ENCODE measurements at places on chromosomes 6 and 20.

- no peak for DNase-seq
Observed at GRCh38 chr6:90136176-90136575, 160.5 kb downstream of the BACH2 start.

GRCh38 chr6:30679765-30680535 lies 6.5 kb downstream of the PPP1R18 start:
- DNase-seq: no peak

DNA sequence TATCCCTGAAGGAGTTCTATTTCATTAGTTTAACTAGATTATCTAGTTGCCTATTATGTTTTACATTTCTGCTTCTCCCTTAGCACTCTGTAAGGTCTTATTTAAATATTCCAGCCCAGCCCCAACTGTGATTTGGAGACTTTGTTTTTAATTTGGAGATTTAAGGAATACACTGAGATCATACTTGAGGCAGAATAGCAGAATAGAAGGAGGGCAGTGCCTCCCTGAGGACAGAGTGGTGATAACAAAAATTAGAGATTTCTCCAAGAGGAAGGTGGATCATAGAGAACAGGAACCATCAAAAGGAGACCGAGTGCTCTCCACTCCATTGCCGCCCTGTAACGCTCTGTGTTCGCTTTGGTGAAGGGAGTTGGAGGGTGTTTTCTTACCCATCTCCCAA lies 14.8 kb upstream of the CD164 start:
- no peak for DNase-seq

DNA sequence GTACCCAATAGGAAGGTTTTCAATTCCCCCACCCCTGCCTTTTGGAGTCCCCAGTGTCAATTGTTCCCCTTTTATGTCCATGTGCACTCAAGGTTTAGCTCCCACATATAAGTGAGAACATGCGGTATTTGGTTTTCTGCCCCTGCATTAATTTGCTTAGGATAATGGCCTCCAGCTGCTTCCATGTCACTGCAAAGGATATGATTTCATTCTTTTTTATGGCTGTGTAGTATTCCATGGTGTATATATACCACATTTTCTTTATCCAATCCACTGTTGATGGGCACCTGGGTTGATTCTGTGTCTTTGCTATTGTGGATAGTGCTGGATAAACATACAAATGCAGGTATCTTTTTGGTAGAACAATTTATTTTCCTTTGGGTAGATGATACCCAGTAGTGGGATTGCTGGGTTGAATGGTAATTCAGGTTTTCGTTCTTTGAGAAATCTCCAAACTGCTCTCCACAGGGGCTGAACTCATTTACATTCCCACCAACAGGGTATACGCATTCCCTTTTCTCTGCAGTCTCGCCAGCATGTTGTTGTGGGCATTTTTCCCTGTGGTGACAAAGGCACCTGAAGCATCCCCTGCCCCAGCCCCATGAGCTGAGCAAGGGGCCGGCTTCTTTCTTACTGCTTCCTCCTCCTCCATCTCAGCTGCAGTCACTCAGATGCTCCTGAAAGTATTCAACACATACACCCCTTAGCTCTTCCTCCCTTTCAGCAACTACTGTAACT lies 66.7 kb downstream of the ELOVL2 start:
- DNase-seq: no peak

DNA sequence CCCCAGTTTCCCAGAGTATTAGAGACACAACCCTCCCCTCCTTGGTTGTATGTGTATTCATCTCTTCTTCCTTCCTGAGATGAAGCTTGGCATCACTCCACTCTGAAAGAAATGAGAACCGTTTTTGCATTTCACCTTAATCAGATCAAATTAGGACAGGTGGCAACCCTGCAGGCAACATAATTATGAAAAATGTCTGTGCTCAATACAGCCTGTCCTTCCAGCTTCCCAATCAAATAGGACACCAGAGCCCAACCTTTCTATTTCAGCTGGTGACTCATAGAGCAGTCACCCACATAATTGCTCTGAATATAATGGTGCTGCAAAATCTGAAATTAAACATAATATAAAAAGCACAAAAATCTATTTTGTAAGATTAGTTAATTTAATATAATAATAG lies 310.2 kb upstream of the AGPAT4 start:
- DNase-seq: no peak

- no peak for DNase-seq
Observed at GRCh38 chr6:100344321-100344720, 120.4 kb downstream of the SIM1 start.

DNA sequence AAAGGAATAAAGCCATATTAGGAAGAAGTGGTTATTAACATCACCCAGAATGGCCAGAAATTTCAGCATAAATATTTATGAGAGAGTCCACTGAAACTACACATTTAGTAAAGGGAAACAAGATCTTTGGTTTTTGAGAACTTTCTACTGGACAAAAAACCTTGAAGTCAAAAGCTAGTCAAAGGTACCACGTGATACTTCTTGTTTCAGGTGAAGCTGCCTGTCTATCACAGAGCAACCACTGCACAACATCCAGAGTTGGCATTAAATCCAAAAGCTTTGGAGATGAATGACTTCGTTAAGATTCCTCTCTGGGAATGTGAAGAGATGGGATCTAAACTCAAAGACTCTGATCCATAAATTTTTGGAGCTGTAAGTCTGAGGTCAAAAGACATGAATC lies 137.0 kb downstream of the KCNQ5 start:
- DNase-seq: no peak

GRCh38 chr20:51176876-51177275 lies 154.0 kb upstream of the KCNG1 start:
- DNase-seq: no peak

DNA sequence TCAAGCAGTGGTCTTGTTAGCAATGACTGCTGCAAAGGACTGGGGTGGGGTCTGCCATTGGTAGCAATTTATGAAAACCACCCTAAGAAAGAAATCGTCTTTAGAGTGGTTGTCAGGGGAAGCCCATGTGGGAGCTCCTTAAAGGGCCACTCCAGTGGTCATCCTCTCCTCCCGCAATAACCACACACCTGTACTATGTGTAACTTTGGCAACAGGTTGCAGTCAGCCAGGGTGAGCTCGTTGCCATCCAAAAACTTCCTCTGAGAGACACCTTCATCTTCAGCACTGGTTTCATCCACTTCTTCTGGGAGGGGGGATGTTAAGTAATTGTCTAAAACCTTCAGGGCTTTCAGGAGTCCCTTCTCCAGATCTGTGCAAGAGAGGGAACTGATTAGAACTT lies 2.9 kb upstream of the DDAH2 start:
- no peak for DNase-seq

GRCh38 chr6:24145690-24146131 lies 19.7 kb downstream of the NRSN1 start:
- no peak for DNase-seq

- DNase-seq: no peak
Observed at GRCh38 chr6:157034436-157035230, 257.5 kb downstream of the ARID1B start.

GRCh38 chr6:110332281-110332680 lies 25.9 kb downstream of the METTL24 start:
- no peak for DNase-seq

DNA sequence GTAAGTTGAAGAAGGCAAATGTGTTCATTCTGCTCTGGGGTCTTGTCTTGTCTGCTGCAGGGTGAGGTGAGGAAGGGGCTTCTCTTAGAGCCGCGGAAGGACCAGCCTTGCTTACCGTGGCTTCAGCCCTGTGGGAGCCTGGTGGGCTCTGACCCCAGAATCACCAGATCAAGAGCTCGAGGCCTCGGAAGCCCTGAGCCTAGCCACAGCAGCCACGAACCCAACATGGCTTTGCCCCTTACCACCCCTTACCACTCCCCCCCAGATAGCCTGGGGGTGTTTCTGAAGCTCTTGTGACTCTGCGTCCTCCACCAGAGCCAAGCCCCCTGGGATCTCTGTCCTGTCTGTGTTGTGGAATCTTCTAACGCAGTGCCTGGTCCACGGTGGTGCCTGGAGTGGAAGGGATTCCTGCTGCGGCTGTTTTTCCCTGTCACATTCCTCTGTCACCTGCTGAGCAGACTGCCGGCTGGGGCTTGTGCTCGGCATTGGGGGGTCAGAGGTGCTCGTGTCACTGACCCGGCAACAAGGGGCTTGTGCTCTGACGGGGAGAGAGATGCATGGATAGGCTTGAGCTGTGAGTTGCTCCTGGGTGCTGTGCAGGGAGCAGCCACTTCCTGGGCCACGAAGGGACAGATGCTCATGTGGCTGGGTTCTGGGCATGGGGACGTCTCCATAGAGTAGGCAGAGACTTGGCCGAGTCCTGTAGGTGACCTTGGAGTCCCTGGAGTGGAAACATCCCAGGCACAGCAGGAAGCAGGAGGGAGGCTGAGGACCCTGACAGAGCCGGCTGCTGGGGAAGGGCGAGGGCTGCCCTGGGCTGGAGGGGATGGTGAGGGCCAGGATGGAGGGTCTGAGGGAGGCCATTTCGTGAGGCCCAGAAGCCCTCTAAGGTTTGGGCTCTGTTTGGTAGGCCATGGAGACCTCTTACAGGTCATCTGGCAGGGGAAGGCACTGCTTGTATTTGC lies 316.0 kb downstream of the QKI start:
- DNase-seq: no peak

DNA sequence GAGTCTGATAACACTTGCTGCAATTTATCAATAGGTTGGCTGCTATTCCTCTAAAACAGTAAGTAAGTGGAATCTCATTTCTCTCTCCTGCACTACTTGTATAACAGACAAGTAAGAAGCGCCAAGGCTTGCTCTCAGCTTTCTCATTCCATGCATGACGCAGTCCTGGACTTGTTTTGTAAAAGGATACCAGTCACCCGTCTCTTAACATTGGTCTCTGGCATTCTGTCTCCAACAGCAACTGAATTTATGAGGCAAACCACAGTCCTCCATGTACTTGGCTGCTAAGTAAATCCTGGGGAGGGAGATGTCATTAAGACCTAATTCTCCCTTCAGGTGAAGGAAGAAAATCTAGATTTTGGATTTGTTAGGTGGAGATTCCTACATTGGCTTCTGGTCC lies 115.4 kb downstream of the OPN5 start:
- no peak for DNase-seq

- no peak for DNase-seq
Observed at GRCh38 chr6:166087246-166087645, 80.4 kb downstream of the TBXT start.

- no peak for DNase-seq
Observed at GRCh38 chr6:49739423-49739822, 4.8 kb downstream of the CRISP3 start.

DNA sequence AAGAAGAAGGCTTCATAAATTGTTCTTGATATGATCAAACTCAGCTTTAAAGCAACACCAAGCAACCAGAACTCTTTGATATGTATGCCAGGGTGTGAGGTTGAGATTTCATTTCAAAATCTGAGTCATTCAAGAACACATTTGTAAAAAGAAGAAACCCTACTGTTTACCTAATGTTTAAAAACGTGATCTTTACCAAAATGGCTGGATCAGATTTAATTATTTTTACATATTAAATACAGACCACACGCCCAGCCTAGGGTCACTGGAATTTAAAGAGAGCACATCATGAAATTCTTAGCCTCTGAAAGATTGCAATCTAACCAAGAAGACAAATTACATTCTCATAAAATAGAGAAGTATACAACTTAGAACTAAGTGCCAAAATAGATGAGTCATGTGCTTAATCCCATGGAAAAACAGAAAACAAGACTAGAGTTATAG lies 206.8 kb upstream of the SMLR1 start:
- DNase-seq: no peak
